CD8-positive, alpha-beta memory T cell (primary cell): ENCODE measurements at places on chromosomes 13 and 19. TPM values are rescaled to one million over a fixed set of nuclear protein-coding genes. Genes with fewer than 3 reads are reported as not detected.

DNA sequence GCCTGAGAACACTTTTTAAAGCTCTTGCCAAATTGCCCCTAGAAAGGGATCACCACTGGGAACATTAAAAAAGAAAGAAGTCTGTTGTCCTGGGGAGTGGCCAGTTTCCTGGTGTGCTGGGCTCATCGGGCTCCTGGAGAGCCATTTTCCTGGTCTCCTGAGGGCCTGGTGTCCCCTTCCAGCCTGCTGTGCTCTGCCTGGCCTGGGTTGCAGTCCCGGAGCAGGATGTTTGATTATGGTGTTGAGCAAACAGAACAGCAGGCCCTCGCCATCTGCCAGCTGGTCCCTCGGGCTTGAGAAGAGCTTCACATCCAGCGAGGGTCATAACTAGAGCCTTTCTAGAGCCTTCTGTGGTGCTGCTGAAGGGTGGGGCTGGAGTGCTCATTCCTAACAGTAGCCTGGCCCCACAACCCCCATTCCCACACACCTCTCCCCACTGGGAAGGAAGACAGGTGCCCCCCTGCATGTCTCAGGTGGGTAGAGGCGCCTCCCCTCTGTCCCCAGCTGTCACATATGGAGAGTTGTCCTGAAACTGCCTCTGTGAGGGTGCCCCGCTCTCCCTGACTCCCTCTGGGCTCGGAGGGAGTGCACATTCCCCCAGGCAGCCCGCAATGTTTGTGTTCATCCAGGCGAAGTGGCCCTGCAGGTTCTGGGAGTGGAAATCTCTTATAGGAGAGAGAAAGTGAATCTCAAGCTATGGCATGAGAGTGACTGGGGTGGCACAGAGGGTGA lies 151.1 kb downstream of the SIPA1L3 start:
- no peak for DNase-seq

- no peak for DNase-seq
Measured at GRCh38 chr13:49214917-49215376, 5.2 kb upstream of the MLNR start.

Gene ZNF264
- total RNA-seq: 27.8 TPM

DNA sequence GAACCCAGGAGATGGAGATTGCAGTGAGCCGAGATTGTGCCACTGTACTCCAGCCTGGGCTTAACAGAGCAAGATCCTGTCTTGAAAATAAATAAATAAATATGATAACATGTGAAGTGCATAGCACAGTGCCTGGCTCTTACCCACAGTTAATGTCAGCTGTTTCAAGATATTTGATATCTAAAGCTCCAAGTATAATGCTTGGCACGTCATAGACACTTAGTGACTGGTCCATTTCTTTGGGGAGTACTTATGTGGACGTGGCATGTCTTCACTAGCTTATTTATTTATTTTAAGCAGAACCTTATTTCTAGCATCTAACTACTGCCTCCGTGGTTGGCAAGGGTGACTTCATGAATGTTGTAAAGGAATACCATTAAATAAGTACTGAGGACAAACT lies 18.8 kb downstream of the GARRE1 start:
- no peak for DNase-seq

- no peak for DNase-seq
Measured at GRCh38 chr13:59673286-59673685, 490.4 kb downstream of the DIAPH3 start.

DNA sequence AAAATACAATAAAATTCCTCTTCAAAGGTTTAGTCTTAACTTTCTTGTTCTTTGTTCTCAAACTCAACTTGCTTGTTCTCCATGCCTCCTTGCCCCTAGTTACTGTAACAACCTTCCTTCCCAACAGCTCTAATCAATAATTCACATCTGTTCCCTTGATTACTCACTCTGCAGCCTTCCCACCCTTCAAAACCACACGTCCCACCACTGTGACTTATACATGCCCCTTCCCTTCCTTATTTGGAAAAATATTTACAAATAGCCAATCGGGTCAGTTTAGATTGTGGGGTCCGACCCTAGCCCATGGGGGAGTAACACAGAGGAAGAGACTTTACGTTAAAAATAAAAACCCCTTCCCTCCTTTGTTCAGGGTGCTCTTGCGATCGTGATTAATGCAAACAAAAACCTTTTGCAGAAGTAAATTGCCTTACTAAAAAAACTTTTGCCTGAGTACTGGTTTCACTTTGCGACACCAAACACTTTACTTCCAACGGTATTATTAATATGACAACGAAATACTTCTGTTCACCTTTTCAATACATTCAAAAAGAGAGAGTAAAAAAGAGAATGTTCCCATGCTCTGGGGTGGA lies 512 bp upstream of the ZNF93 start:
- DNase-seq: no peak

DNA sequence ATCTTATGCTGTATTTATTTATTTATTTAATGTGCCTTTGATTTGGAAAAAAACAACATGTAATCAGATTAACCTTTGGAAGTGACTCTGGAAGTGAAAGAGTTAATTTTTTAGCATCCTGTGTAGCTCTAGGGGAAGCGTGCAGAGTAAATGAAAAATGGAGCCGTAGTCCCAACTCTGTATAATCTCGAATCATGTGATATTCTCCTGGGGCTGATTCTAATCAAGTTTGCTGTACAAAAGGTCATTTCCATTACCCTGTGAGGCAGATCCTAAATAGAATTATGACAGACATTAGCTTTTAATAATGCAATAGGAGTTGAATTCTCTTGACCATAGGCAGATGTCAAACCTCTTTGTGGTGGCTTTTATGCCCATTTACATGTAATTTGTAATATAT lies 238.6 kb upstream of the CSNK1A1L start:
- no peak for DNase-seq

DNA sequence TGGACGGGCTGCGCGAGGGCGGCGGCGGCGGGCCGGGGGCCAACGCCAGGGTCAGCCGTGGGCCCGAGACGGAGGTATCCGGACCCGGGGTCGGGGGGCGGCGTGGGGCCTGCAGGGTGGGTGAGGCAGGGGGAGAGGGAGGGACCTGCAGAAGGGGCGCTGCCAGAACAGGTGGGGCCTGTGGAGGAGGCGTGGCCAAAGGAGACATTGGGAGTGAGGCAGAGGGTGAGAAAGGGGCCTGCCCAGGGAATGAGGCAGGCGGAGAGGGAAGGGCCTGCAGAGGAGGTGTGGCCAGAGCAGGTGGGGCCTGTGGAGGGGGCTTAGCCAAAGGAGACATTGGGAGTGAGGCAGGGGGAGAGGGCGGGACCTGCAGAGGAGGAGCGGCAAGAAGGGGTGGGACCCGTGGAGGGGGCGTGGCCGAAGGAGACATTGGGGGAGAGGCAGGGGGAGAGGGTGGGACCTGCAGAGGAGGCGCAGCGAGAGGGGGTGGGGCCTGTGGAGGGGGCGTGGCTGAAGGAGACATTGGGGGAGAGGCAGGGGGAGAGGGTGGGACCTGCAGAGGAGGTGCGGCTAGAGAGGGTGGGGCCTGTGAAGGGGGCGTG lies 4.2 kb downstream of the PRR36 start:
- peak; percentile 49 for DNase-seq

Gene ZNF534
- total RNA-seq: not detected

Gene PRR36
- not detected for total RNA-seq

Gene PEG3
- total RNA-seq: not detected

Gene HIPK4
- total RNA-seq: not detected

DNA sequence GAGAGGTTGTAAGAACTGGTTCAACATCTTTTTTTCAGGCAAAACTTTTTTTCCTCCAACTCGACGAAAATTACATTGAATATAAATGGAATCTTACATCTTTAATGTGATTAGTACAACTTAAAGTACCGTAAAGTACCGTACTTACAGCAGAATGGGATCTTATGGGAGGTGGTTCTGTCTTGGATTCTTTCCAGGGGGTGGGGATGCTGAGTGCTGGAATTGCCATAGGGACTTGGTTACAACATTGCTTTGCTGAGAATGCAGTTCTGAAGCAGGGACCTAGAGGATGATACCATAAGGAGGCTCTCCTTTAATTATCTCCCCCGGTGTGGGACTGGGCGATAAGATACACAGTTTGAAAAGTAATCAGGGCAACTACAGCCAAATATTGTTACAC lies 186.4 kb downstream of the KLF5 start:
- no peak for DNase-seq

DNA sequence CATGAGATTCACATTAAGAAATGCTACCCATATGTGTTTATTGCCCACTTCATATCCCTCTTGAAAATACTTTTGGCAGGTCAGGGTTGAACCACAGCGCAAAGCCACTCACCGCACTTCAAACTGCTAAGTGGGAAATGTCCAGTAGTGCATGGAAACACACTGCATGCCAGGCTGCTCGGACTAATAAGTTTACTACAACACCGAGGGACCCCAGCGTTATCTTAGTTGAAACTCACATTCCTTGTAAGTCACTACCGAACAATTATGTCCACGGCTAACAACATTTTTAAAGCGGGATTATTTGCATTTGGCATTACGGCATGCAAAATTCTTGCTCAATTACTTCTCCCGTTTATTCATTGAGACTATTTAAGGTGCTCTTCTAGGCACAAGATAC lies 4.0 kb downstream of the BRD4 start:
- DNase-seq: no peak

Gene DOCK9
- 35.4 TPM for total RNA-seq

- DNase-seq: no peak
Measured at GRCh38 chr13:52954838-52955237, 73.8 kb upstream of the OLFM4 start.

Gene NDUFA11
- total RNA-seq: 216 TPM

Gene CDKN2D
- 22.2 TPM for total RNA-seq

- DNase-seq: no peak
Measured at GRCh38 chr13:76773448-76774094, 112.6 kb downstream of the KCTD12 start.

DNA sequence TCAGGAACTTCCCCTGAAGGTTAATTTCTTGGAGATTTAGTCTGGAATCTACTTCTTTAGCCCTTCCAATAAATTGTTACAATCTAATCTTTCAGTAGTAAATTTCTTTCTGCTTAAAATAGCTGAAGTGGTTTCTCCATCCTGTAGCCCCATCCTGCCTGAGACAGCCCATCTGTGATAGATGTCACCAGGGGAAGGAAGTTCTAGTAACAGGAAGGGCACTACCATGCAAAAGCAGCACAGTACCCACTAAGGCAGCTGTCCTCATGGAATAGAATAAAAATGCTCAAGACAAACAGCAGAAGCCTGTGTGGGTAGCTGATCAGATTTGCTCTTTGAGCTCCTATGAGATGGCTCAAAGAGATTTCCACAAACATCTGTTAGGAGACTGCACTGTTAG lies 1036.5 kb downstream of the SLITRK5 start:
- no peak for DNase-seq

GRCh38 chr13:91747186-91747585 lies 348.8 kb downstream of the GPC5 start:
- no peak for DNase-seq

Gene FCER2
- 1.6 TPM for total RNA-seq

DNA sequence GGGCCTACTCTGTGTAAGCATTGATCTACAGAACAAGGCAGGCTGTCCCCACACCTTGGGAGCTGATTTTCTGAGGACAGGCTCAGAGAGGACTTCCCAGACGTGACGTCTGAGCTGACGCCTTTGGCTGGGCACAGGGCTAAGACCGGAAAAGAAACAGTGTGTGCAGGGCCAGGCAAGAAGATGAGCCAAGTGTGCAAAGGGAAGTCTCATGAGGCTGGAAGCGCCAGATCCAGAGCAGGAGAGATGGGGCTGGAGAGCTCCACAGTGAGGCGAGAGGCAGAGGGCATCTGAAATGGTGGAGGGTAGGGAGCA lies 12.7 kb downstream of the IGLON5 start:
- no peak for DNase-seq

Gene ZFP30
- total RNA-seq: 11.4 TPM

- DNase-seq: no peak
Measured at GRCh38 chr13:110445183-110445582, 116.3 kb downstream of the RAB20 start.

Gene PAK4
- total RNA-seq: 21.8 TPM

GRCh38 chr19:2239771-2240770 lies 3.4 kb downstream of the SF3A2 start:
- DNase-seq: peak; percentile 73

Gene TMEM145
- total RNA-seq: 0.15 TPM

Gene ZNF66
- 8.6 TPM for total RNA-seq
